ENCODE measurements at places on chromosomes 11 and 22.

DNA sequence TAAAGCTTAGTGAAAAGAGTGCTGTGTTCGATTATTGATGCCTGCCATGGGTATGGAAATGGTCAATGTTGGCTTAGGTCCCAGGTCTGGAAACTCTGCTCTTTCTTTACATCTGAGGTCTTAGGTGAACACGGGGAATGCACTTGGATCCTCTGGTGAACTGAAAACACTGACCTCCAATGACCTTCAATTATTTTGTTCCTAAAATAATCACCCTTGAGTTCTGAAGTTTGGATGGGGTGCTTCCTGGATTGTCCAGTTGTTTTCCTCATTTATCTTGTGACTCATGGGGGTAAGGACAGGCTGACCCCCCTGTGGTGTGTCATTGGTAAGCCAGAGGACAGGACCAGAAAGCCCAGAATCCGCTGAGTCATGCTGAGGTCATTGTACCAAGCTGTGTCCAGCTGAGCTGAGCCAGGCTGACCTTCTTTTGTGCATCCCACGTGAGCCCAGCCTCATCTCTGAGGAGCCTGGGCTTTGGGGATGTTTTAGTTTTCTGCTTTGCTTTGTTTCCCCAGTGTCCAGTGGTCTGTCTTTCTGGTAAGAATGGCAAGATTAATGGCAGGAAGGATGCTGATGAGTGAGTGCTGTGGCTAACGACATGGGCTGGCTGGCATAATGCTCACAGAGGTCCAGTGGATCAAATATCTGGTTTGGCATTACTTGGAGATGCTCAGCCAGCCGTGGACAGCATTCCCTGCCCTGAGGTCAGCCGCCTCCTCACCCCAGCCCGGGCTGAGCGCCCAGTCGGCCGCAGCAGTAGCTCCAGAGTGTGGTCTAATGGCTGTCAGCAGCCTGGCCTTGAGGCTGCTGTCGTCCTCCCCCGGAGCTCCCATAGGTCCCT lies 35.6 kb downstream of the AMPD3 start:
- peak; percentile 67 for DNase-seq

DNA sequence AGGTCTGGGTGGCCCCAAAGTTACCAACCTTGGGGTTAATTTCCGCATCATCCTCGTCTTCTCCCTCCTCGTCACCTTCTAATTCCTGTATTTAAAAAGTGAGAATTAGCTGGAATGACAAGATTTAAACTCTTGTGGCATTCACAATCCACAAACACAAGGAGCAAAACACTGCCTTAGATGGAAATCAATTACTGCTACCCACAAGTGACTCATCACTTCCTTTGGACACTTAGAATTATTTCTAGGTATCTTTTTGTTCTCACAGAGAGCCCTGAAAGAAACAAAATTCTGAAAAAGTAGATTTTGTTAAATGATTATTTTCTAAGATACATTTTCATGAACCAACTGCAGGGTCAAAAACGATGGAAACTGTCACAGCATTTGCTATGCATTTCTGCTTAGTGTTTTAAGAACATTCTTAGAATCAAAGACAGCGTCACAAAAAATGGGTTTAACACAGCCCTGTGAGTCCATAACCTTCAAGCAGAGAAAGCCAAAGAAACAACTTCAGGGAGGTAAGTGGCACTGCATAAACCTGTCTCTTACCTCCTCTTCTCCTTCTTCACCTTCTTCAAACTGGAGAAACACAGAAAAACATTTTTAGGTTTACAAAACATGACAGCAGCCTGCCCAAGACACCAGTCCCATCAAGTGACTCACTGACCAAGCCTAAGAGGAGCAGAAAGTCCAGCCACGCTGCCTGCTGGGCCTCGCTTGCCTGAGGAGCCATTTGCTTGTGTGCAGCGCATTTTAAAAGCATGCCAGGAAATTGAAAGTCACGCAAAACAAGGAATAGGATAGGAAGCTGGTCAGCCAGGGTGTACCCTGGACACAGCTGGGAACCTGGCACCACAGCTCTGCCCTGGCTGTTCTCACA lies 22.3 kb upstream of the PHLDA2 start:
- no peak for DNase-seq

DNA sequence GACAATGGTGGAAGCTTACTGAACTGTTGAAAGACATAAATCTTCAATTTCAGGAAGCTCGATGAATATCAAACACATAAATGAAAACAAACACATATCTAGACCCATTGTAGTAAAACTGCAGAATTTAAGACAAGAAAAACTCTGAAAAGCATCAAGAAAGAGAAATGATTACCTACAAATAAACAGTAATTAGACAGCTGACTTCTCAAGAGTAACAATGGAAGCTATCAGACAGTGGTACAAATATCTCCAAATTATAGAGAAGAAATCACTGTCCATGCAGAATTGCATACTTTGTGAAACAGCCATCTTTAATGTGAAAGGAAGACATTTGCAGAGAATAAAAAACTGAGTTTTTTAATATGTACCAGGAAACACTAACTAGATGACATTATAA lies 45.7 kb downstream of the ANO3 start:
- DNase-seq, result no peak

DNA sequence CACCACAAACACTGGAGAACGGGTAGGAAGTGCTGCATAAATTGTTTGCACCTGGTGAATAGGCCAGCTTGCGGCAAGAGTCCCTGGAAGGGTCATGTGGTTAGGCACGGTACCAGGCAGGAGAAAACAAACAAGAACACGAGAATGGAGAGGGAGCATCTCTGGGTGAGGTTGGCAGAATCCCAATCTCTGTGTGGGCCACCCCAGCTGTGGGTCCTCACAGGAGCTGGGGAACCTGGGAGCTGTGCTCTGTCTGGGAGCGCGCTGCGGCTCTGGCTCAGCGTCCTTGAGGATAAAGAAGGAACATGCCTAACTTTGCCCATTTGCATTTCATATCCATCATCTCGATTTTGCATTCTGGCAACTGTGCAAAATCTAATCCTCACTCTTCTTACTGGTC lies 46.1 kb upstream of the JAM3 start:
- no peak for DNase-seq

GRCh38 chr11:125638315-125638714 lies 13.4 kb downstream of the CHEK1 start:
- DNase-seq, result no peak
